ENCODE measurements at places on chromosomes 4 and X.

GRCh38 chr4:138841343-138841742 is 174.2 kb upstream of the NOCT start:
- DNase-seq, result no peak

DNA sequence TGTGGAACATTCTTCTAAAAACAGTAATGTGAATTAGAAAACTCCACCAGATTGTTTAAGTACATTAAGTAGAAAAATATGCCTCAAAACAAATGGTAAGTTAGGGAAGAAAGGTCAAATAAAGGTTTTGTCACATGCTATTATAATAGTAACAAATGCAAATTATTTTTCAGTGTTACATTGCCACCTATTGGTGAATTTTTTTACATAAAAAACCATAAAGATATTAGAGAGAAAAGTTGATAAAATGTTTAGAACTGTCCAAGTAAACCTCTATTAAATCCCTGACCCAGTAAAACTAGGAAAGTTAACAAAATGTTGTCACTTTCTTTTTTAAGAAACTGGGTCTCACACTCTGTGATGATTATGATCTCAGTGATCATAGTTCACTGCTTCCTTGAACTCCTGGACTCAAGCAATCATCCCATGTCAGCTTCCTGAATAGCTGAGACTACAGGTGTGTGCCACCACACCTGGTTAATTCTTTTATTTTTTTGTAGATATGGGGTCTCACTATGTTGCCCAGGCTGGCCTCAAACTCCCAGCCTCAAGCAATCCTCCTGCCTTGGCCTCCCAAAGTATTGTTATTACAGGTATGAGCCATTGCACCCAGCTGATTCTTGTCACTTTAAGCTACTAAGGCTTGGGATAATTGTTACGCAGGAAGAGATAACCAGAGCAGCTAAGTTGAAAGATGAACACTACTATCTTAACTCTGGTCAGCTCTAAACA is 157.6 kb downstream of the ATRX start:
- DNase-seq, result no peak

GRCh38 chrX:39360101-39360500 is 558.8 kb downstream of the MID1IP1 start:
- DNase-seq, result no peak

- no peak for DNase-seq
Observed at GRCh38 chrX:92230628-92231027, 451.5 kb downstream of the PCDH11X start.

GRCh38 chr4:150217192-150217591 is 138.9 kb downstream of the DCLK2 start:
- DNase-seq, result no peak

GRCh38 chr4:150136481-150136880 is 58.2 kb downstream of the DCLK2 start:
- no peak for DNase-seq

- peak; percentile 4 for DNase-seq
Observed at GRCh38 chr4:49032440-49033161, 46.5 kb downstream of the CWH43 start.

GRCh38 chrX:151793886-151794285 is 59.3 kb downstream of the CNGA2 start:
- no peak for DNase-seq

- DNase-seq, result no peak
Observed at GRCh38 chr4:25347971-25348370, 29.1 kb upstream of the ANAPC4 start.

GRCh38 chr4:90841676-90842075 is 714.5 kb downstream of the CCSER1 start:
- DNase-seq, result no peak

- DNase-seq, result no peak
Observed at GRCh38 chr4:39530682-39531081, 3.4 kb upstream of the UGDH start.

- DNase-seq, result no peak
Observed at GRCh38 chrX:14903891-14904290, 30.7 kb downstream of the MOSPD2 start.
